SK-N-SH (cell line): ENCODE measurements at places on chromosomes 2 and 18.
A peak's percentile ranks its signal among the peaks of the same experiment; 100 is the strongest.

DNA sequence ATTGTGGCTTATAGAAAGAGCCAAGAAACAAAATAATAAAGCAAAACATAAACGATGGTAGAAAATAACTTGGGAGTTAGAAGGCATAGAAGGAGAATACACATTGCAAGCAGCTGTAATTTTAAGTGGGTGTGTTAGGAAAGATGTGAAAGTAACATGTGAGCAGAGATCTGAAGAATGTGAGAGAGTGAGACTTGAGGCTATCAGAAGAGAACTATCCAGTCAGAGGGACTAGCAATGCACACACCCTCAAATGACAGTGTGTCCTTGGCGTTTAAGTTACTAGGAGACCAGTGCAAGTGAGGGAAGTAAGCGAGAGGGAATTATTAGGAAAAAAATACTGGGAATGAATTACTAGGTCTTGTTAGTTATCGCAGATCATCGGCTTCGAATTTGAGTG is 304.9 kb downstream of the DSEL start:
- DNase-seq: no peak

GRCh38 chr2:159683817-159684216 is 28.5 kb upstream of the MARCHF7 start:
- DNase-seq: no peak

GRCh38 chr2:1318366-1319009 is 94.8 kb upstream of the TPO start:
- no peak for DNase-seq

- DNase-seq: no peak
Observed at GRCh38 chr18:39835303-39836030, 2119.6 kb upstream of the PIK3C3 start.

DNA sequence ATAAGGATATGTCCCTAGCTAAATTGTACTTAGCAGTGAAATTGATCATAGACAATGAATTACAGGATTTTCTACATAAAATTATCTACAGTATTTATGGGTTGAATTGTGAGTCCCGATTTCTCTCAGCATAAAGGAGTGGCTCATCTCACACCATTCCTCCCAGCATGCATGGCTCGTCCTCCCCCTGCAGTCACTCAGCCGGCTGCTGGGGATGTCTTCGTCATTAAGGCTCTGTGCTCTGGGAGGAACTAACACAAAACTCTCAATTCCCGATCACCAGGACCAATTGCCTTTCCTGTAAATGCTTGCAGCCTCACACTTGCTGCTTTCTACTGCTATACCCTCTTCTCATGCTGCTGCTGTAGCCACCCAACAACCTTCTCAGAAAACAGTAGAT is 75.9 kb downstream of the TXNL1 start:
- no peak for DNase-seq

DNA sequence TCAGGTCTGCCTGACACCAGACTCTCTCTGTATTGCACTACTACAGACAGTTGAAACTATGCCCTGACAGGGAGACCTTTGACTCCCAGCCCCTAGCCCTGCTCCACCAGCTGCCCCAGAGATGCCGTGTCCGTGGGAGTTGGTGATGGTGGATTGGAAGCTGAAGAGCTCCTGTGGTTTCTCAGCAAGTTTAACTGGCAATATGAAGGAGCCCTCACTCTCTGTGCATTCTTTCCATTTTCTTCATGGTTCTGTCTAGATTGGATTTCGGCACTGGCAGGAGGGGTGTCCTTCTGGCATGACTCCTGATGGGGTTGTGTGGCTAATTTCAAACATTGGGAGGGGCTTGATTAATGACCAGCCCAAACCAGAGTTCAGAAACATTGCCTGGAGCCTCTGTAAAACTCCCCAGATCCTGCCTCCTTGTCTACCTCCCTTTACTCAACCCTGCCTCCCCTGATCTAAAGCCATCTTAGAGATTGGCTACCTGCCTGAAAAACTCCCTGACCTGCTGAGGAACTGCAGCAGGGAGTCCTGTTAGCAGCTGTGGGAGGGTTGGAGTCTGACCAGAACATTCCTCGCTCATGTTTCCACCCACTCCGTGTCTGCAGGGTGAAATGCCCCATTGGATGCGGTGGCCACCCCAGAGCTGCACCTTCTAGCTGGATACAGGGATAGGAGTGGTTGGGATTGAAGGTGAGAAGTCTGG is 206.9 kb upstream of the SPRED2 start:
- DNase-seq: no peak

- no peak for DNase-seq
Observed at GRCh38 chr18:60675801-60676200, 303.2 kb upstream of the MC4R start.

GRCh38 chr2:146665800-146666199 is 1179.0 kb upstream of the ACVR2A start:
- no peak for DNase-seq

DNA sequence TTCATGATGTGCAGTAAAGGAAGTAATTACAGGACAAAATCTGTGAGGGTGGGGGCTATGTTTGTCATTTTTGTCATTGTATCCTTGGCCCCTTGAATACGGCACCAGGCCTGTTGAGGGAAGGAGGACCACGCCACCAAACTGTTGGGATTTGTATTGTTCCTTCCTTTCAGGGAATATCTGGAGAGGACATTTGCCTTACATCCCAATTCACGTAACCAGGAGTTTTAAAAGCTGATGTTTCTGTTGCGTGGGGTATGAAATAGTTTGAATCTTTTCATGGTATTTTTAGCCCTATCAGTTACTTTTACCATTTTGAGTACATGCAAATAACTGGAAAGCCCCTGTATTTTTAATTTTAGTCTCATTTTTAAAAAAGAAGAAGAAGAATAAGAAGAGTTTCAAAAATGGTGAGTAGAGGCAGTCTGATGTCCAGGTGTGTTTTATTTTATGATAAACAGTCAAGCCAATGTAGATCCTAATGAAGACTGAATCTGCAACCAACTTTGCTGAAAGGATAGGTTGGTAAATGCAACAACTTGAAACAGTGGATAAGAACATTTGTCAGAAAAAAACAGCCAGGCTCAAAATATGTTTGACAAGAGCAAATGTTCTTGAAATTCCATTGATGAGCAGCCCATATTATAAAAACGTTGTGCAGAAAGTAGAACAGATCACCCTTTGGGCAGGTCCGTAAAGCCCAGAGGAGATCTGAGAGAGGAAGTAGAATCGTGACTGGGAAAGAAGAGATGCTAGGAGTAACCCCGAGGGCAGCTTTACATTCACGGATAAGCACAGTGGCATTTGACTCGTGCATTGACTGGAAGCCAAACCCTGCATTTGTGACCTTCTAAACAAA is 54.5 kb downstream of the RASGRP3 start:
- DNase-seq: no peak

DNA sequence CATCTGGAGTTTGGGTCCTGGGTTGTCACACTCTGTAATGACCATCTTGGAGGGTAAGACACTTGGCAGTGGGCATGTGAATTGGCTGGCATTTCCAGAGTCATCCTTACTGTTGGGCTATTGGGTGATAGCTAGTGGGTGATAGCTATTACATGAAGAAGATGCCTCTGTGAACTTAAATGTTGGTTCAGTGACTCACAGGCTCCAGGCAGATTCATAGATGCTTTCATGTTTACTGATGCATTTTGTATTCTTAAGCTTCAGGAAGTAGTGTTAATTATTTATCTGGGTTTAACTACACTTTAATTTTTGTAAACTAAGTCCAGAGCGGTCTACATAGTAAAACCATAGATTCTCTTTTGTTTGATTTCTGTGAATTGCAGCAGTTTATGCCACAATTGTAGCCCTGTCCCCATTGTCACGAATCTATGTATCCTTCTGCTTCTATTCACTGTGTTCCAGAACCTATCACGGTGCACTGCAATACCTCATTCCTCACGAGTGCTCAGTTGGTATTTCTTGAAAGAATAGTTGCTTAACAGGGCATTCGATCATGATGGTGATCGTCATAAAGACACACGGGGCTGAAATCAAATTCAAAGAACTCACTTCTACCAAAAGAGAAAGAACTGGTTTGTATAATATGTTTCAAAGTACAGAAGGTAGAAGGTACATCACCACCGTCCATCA is 79.7 kb downstream of the GBX2 start:
- DNase-seq: no peak

- no peak for DNase-seq
Observed at GRCh38 chr2:233789554-233789953, 11.4 kb downstream of the MROH2A start.

DNA sequence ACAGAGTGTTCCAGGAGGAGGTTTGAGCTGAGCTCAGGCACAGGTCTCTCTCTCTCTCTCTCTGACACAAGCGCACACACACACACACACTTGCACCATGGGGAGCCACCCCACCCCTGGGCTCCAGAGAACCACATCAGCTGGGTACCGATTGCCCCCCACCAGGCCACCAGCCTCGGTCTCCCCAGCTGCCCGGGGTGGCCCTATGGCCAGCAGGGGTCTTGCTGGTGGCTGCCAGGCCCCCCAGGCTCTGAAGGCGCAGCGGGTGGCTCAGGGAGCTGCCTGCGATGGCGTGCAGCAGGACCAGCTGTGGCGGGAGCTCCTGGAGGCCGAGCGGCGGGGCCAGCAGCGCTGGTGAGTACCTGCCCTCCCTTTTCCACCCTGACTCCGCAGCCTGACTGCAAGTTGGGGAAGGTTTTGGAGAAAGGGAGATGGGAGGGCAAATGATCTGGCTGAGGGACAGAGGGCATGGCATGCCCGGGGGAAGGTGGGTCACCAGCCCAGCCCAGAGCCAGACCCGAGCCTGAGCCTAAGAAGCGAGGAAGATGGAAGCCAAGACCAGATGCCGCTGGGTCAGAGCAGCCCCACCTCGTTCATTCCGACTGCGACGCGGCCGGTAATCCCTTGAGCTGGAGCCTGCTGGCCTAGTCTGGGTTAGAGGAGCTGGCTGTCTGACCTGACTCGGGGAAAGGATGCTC is 21.9 kb upstream of the SLC66A3 start:
- DNase-seq: no peak

- DNase-seq: no peak
Observed at GRCh38 chr2:81266106-81266505, 961.6 kb upstream of the LRRTM1 start.

DNA sequence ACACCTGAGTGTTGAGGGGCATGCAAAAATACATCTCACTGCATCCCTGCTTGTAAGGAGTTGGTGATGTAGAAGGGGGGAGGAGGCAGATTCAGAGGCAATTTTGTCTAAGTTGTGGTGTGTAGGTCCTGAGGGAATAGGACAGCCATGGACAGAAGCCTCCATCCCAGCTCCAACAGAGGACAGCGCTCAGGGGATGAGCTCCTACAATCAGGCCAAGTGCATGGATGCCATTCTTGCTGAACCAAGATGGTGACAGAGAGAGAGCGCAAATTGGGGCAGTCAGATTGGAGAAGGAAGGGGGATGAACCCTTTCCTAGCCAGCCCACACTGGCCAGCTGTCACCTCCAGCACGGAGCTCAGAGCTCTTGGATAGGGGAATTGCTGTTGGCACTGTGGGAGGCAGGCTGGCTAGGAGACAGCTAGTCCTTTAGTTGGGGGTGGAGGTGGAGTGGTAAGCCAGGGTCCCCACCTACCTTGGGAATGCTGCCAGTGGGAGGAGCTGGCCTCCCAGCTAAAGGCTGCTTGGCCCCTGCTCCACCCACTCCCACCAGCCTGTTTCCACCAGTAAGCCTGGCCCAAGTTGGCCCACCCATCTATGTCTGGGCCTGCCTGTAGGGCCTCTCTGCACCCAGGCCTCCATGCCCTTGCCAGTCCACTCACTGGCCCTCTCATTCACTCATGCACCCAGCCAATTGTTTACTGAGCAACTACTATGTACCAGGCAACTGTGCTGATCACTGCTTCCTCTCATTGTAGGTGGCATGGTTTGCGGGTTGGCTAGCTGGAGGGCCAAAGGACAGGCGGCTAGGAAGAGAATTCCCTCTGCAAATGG is 2.5 kb upstream of the PER2 start:
- no peak for DNase-seq

GRCh38 chr2:106339132-106339531 is 129.1 kb downstream of the RGPD3 start:
- peak; percentile 70 for DNase-seq

DNA sequence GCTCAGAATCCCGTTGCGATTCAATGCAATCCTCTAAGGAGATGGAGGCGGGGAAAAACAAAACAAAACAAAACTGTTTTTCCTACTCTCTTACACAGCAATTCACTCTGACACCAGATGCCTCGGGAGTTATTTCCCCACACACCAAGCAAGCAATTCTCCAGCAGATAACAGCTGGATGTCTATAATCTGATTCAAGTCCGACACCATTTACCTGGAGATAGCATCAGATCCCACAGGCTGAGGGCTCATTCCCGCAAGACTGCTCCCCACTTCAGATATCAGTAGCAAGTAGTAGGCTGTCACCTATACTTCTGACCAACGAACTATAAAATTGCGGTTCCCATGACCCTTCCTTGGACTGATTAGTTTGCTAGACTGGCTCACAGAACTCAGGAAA is 58.7 kb downstream of the DTNB start:
- no peak for DNase-seq

DNA sequence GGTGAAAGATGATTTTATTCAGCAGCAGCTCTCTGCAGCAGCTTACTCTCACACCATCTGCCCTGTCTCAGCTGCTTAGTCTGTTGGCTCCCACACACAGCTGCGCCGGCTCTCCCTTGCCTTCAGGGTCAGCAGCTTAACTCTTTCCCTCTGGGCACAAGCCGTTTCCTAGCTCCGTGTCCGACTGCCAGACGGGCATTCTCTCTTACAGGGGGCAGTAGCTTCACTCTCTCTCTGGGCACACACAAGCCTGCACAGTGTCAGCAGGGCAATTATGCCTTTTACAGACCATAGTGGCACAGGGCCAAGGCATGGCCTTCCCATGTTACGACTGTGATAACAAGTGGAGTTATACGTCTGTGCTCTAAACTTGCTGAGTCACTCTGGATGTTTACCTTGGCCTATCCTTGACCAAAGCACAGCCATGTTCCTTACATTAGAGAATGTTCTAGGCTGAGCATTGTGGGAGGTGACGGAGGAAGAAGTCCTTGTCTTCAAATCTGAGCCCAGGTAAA is 31.7 kb downstream of the PCARE start:
- peak; percentile 72 for DNase-seq

GRCh38 chr2:10486601-10487079 is 38.5 kb upstream of the ODC1 start:
- no peak for DNase-seq

- DNase-seq: no peak
Observed at GRCh38 chr2:54897420-54898310, 152.6 kb downstream of the RTN4 start.

GRCh38 chr18:56019908-56020307 is 431.9 kb upstream of the TCF4 start:
- DNase-seq: no peak

DNA sequence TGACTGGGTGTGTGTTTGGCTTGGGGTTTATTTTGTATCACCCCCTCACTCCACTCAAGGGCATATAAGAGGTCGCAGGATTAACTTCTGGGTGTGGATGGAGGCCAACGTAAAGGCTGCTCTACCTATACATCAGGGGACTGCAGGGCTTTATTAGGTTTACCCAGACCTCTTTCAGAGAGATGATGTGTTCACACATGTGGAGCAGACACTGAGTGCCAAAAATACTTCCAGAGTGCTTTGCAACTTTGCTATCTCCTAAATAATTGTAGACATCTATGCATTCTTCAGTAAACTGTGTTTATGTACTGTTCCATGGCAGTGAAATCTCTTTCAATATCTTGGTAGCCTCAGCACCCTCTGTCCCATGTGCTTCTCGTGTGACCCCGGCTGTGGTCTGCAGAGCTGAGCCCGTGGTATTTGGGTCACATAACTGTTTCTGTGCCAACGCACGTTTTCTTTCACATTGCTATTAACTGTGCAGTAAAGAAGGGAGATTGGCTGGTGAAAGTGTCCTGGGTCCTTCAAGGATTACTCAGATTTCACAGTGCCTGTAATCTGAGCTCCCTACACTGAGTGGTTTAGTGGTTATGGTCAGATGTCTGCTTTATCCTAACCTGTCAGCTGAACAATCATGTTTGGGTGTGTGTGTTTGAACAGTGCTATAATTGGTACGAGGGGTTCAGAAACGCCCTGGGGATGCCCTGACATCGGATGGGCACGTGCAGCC is 208.1 kb downstream of the VAPA start:
- DNase-seq: no peak
